Right ventricle myocardium superior (tissue), 1 donor: ENCODE measurements at places on chromosomes 4 and X.
A peak's percentile ranks its signal among the peaks of the same experiment; 100 is the strongest.

GRCh38 chr4:83651846-83652245 is 115.9 kb downstream of the GPAT3 start:
- DNase-seq: no peak

DNA sequence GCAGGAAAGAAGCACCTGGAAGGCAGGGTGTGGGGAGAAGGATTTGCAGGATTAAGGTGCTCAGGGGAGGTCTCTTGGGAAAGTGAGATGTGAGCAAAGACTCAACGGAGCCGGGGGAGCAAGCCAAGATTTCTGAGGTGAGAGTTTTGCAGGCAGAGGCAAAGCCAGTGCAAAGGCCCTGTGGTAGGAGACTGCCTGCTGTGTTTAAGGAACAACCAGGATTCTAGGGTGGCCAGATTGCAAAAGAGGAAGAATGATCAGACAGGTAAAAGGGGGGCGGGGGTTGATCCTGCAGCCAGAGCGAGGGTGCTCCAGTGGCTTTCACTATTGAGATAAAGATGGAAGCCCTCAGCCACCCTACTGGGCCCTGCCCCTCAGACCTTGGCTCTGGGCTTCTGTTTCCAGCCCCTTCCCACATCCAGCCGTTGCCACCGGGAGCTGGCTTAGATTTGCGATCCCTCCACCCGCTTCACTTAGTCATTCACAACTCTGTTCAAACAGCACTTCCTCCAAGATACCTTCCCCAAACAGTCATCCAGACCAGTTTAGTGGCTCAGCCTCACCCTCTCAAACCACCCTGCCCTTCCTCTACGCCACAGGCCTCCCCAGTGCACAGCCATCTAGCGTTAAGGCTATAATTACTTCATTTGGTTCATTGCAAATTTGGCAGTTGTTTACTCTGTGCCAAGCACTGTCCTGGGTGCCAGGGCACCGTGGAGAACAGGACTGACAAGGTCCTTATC is 23.3 kb upstream of the BCOR start:
- no peak for DNase-seq

GRCh38 chrX:42189576-42189975 is 266.2 kb upstream of the CASK start:
- DNase-seq: no peak

- DNase-seq: no peak
These were observed 26.6 kb downstream of the ZRSR2 start for GRCh38 chrX:15816886-15817285.

DNA sequence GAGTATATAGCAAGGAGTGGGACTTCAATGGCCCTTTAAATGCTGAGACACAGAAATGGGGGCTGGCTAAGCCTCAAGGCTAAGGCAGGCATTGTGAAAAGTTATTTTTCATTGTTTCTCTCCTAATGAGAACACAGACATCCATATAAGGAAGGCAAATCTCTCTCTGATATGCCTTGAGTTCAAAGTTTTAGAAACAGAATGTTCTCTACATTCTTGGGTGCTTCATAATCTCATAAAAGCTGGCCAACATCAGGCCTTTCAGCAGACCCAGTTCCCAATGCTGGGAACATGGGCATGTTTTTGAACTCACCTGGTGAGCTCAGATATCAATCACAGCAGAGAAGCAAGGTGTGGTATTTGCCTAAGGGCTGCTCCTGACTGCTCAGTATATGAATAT is 19.4 kb upstream of the RAB40A start:
- no peak for DNase-seq

- DNase-seq: no peak
These were observed 46.9 kb upstream of the STIM2 start for GRCh38 chr4:26813698-26814097.

GRCh38 chr4:17619416-17620105 is 5.1 kb downstream of the MED28 start:
- DNase-seq: no peak

GRCh38 chr4:20480165-20480947 is 219.9 kb upstream of the PACRGL start:
- no peak for DNase-seq

DNA sequence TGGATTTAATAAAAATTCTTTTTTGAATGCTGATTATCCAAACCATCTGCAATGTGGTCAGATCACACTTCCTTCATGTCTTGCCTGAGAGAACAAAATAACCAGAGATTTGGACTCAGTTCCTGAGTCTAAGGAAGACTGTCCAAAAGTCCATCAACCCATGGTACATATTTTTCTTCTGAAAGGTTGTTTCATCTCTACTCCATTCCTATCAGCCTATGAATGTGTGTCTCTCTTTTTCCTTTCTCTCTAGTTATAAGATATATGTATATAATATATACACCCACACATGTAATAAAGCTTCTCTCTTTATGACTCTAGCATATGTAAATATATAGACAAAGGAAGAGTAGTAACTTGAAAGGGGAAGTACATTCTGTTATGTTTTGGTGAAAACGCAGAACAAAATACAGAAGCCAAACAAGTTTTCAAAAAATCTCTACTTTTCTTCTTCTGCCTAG is 226.9 kb downstream of the ARHGAP24 start:
- DNase-seq: no peak

GRCh38 chrX:39550795-39551361 is 546.9 kb downstream of the BCOR start:
- no peak for DNase-seq

GRCh38 chr4:5967783-5968182 is 50.4 kb downstream of the C4orf50 start:
- no peak for DNase-seq

DNA sequence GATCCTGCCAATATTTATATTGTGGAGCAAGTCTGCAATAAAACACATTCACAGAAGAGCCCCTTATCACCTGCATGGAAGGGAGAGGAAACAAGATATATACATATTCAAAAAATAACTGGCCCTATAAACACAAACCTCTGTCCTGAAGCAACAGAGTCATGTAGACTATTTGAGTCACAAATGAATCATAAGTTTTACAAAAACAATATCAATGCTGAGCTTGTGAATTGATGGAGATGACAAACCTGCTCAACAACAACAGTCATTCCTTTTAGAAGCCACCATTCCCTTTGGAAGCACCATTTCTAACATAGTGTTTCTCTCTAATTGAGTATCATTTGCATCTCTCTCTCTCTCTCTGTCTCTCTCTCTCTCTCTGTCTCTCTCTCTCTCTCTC is 313.9 kb downstream of the MID1IP1 start:
- no peak for DNase-seq

- DNase-seq: no peak
These were observed 46.9 kb downstream of the GYPE start for GRCh38 chr4:143858456-143858855.

- no peak for DNase-seq
These were observed 754.3 kb upstream of the MAGEB2 start for GRCh38 chrX:29461039-29461438.

- DNase-seq: no peak
These were observed 14.2 kb downstream of the FTHL17 start for GRCh38 chrX:31057691-31058090.

DNA sequence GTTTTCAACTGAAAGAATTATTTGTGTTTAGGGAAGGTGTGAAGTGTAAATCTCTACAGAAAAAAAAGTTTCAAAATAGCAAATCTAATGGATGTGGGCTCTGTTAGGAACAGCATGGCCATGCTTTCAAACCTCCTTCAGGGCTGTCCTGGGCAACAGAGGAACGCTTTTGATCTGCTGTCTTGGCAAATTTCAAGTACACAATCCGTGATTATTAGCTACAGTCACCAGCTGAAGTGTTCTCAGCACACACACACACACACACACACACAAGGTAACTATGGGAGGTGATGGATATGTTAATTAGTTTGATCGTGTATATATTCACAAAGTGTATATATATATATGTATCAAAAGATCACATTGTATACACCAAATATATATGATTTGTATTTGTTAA is 40.5 kb upstream of the HELT start:
- no peak for DNase-seq

DNA sequence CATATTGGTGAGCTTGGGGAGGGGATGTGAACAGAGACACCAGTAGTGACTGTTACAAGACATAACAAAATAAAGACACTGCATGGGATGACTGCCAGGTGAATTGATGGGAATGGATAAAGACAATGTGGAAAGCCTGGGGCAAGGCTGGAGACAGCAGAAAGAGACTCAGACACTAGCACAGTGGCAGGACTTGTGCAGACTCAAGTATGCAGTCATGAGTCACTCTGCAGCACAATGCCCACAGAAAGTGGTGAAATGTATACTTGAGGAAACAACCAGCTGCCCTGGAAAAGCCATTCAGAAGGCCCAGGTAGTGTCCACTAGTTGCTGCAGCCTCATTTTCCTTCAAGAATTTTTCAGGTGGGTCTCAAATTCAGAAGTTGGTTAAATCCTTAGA is 452.3 kb downstream of the MID1IP1 start:
- DNase-seq: no peak

DNA sequence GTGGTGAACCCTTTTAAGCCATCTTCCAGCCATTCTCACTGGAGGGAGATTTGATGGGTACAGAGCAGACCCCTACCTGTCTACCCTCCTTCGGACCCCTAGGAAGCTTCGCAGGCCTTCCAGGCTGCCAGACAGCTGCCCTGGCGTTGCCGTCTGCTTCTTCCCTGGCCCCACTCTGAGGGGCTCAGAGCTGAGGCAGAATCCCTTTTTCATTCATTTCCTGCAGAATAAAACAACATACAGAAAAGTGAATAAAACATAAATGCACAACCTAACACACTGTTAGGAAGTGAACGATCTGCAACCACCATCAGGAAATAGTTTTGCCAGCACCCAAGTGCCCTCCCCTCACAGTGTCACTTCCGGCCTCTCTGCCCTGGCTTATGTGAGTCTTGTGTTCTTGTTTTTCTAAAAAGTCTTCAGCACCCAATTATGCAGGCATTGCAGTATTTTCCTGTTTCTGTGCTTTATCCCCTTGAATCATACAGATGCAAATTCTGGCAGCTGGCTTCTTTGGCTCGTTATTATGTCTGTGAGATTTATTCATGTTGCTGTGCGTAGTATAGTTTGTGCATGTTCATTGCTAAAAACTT is 5.6 kb upstream of the ADD1 start:
- DNase-seq: peak; percentile 66

GRCh38 chr4:15299627-15300026 is 128.2 kb upstream of the C1QTNF7 start:
- no peak for DNase-seq

DNA sequence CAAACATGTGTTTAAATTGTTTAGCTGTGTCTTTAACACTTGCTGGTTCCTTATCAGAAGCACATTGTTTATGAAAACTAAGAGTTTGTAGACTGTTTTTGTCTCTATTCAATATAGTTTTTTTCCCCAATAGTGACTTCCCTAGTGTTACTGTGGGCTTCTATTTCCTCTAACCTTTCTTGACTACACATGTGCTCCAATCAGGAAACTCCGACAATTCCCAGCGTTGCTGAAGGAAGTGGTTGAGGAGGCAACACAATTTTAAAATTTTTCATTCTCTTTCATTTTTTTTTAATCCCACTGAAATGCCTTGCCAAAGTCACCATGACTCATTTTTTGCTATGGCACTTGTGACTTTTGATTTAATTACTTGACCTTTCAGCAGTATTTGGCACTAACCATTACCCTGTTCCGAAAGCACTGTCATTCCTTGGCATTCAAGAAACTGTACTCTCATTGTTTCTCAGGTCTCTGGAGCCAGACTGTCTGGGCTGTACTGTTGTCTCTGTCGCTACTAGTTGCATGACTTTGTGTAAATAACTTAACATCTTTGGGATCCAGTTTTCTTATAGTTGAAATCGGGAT is 67.6 kb upstream of the FREM3 start:
- DNase-seq: no peak

DNA sequence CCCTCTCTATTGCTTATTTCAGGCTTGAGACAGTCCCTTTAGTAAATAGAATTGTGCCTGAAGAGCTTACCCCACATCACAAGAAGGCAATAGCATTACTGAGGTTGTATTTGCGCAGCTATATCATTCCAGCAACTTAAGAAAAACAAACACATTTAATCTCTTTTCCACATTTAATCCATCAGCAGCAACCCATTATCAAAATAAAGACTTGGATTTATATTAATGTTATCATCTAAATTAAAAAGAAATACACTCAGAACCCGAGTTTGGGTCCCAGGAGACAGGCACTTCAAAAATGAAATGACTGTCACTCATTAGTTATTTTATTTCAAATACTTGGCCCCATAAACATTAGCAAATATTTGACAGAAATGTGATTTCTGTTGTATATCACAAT is 10.4 kb downstream of the TFDP3 start:
- DNase-seq: no peak

GRCh38 chr4:105970371-105970770 is 75.1 kb downstream of the NPNT start:
- no peak for DNase-seq

GRCh38 chrX:9356846-9357245 is 108.0 kb upstream of the TBL1X start:
- no peak for DNase-seq
